ENCODE measurements at places on chromosomes 12 and 14. TPM values are rescaled to one million over a fixed set of nuclear protein-coding genes. Genes with fewer than 3 reads are reported as not detected.

WIF1 gene
- total RNA-seq, result not detected

GPR84 gene
- total RNA-seq, result not detected

DPPA3 gene
- total RNA-seq, result not detected

HOXC4 gene
- total RNA-seq, result not detected
